ENCODE measurements at places on chromosomes 3 and 15.

- DNase-seq, result peak; percentile 50
Observed at GRCh38 chr3:177777699-177778098, 580.4 kb upstream of the TBL1XR1 start.

DNA sequence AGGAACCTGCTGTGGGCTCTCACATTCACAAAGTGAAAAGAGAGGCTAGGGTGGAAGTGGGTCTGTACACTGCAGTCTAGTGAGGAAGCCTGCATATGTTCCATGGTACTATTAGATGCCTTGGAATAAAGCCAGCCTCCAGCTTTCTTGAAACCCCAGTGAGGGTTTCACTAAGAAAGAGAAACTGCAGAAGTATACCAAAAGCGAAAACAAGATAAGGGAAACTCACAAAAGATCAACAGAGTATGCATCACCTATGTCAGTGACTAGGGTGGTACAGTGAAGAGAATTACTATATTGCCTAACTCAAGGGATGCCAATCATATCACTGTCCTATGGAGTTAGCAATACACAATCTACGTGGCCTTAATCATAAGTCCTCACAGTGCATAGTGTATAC, 212.5 kb upstream of the GADL1 start:
- no peak for DNase-seq

- DNase-seq, result no peak
Observed at GRCh38 chr15:83653639-83654378, at the start of gene ADAMTSL3. Gene ADAMTSL3 (plus strand): TSS chr15:83654123. CDS start chr15:83655762, 1,639 bp downstream.

- DNase-seq, result no peak
Observed at GRCh38 chr15:52290329-52290728, 5.3 kb downstream of the MYO5C start.

- DNase-seq, result no peak
Observed at GRCh38 chr3:58484722-58485069, 7.2 kb upstream of the KCTD6 start.

DNA sequence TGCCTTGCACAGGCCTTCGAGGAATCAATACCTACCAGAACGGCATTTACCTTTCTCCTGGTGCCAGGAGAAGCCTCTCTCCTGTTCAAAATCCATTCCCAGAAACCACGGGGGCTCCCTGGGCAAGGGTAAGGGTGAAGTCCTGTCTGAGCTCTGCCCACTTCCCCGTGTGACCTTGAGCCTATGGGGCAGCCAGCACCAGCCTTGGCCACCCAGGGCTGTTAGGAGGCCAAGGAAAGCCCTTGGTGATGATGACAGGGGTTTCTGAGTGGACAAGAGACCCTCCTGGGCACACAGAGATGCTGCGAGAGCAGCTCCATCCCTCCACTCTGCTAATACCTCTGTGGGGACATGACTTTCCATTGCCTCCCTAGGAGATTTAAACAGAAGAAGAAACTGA, 5.9 kb downstream of the SCN5A start:
- no peak for DNase-seq

- no peak for DNase-seq
Observed at GRCh38 chr3:76554707-76555106, 485.2 kb upstream of the ROBO2 start.

- DNase-seq, result no peak
Observed at GRCh38 chr3:102348904-102349303, 85.9 kb upstream of the ZPLD1 start.

- no peak for DNase-seq
Observed at GRCh38 chr15:68582236-68582635, 3.4 kb downstream of the CORO2B start.

GRCh38 chr3:9404680-9405079, 7.3 kb downstream of the SETD5 start:
- peak; percentile 33 for DNase-seq

DNA sequence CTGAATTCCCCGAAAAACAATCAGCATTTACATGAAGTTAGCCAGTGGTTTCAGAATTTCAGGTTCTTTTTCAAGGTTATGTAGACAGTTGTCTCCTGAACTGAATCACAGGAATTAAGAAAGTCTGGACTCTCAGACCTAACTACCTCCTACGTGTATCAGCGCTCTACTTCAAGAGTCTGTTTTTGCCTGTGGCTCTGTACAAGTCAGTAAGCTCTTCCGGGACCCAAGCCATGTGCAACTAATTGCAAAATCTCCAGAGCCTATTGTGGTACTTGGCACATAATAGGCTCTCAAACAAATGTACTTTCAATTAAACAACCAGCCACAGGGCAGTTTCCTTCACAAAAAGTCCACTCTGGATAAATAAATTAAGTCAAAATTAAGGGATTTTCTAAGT, 414.2 kb downstream of the PDCD6IP start:
- no peak for DNase-seq

- DNase-seq, result no peak
Observed at GRCh38 chr3:122067214-122067550, 12.0 kb downstream of the CD86 start.

GRCh38 chr15:67385971-67386370, 131.4 kb downstream of the IQCH start:
- DNase-seq, result no peak

- DNase-seq, result peak; percentile 81
Observed at GRCh38 chr3:187741403-187742350, 3.6 kb downstream of the BCL6 start.

DNA sequence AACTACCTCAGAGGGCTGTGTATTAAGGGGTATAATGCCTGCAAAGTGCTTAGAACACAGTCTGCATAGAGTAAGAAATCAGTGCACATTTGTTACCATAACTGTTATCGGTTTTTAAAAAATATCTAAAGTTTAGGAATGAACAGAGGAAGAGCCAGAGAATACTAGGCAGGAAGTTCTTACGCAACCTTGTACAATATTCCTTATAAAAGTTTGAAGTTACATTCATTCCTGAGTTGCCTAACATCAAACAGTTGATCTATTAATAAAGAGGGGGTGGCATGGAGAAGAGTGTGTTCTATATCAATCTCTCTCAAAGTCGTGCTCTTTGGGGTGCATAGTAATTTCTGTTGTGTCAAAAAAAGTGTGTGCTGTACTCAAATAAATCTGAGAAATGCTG, 22.0 kb upstream of the PHLDB2 start:
- no peak for DNase-seq

DNA sequence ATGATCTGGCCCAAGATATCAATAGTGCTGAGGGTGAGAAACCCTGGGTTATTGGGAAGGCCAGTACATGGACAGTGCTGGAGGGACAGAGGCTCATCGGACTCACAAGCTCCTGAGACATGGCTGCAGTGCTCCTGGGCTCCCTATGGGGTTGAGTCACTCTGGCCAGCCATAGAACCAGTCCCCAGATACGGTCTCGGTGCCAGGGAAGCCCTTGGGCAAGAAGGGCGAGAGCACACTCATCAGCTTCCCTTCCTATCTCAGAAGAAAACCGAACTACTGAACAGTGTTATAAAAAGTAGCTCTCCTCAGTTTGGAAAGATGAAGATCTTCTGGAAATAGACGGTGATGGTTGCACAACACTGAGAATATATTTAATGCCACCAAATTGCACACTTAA, 34.4 kb downstream of the POC1A start:
- DNase-seq, result no peak

DNA sequence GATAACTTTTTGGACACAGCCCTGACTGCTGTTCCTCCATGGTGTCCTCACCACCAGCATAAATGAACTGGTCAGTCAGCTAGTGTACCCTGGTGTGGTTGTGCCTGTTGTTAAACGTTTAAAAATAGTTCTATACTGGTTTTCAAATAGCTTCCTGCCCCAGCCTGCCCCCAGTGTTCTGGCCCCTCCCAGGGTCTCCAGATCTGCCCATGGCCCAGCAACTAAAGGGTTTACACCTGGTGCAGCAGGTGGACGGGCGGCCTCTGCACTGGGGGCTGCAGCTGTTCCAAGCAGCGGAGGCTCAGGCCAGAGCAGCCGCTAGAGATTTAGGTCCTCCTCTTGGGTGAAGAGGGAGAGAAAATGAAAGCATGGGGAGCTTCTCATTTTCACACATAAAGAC, 6.1 kb upstream of the NR2E3 start:
- DNase-seq, result no peak

DNA sequence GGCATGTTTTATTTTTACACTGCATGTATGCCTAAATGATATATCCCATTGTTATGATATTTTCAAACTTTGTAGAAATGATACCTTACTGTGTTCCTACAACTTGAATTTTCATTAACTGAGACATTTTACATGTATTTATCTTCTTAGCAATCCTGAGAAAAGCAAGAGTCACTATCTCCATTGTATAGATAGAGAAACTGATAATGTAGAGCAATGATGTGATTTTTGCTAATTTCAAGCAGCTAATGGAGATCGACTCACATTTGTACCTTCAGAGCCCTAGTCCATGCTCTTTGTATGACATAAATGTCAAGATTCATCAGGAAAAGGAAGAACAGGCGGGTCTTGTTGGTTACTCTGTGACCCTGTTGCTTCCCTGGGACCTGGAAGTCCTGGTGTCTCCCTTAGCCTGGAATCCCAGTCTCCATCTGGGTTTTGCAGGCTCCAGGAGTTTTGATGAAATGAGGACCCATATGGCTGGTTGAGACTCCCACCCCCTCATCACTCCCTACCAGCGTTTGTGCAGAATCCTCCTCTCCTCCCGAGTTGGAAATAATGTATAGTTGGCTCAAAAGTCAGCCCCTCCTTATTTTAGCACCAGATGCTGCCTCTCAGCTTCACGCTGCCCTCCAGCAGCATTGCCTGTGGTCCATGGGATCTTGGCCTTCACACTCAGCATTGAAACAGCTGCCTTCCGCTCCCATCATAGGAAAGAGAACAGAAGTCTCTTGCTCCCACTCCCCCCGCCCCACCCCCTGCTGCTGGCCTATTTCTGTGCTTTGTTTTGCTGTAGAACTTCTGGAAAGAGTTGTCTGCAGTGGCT, 67.1 kb downstream of the APBA2 start:
- no peak for DNase-seq

GRCh38 chr3:5251196-5251583, 63.7 kb downstream of the EDEM1 start:
- no peak for DNase-seq

All from CD4-positive, alpha-beta T cell treated with Interleukin-17A for 1 hour (primary cell).